ENCODE measurements at places on chromosomes 1 and 21. TPM values are rescaled to one million over a fixed set of nuclear protein-coding genes. Genes with fewer than 3 reads are reported as not detected.

The OR10X1 gene
- not detected for total RNA-seq

The SCP2 gene
- 67.2 TPM for total RNA-seq

The VAV3 gene
- 29.1 TPM for total RNA-seq

The CAPN8 gene
- not detected for total RNA-seq

DNA sequence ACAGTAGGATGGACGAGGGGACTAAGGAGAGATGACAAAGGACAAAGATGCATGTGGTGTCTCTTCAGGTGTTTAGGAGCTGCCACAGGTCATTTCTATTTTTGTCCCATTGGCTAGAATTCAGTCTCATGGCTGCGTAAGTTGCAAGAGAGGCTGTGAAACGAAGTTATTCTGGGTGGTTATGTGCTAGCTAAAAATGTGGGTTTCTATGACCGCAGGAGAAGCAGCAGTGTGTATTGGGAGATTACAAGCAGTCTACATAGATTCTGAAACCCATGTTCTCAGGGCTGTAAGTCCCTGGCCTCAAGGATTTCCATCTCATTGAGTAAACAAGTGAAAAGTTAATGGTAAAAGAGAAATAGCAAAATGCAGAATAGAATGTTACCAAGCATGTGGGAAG is 110.7 kb downstream of the SPATA46 start:
- DNase-seq = no peak

DNA sequence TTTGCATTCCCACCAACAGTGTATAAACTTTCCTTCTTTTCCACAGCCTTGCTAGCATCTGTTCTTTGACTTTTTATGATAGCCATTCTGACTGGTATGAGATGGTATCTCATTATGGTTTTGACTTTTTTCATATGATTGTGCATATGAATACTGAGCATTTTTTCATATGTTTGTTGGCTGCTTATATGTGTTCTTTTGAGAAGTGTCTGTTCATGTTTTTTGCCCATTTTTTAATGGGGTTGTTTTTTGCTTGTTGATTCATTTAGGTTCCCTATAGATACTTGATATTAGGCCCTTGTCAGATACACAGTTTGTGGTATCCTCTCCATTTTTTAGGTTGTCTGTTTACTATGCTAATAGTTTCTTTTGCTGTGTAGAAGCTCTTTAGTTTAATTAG is 185.8 kb upstream of the SPAG17 start:
- DNase-seq = no peak

- no peak for DNase-seq
These were observed 1.3 kb upstream of the SPRR3 start for GRCh38 chr1:153000294-153000693.

- DNase-seq = no peak
These were observed 149.2 kb downstream of the PSMG1 start for GRCh38 chr21:39033878-39034589.

Measured in activated B cell treated with CpG ODN at 0.5 μM for 24 hours (primary cell).